ENCODE measurements at places on chromosomes 12 and 14.

DNA sequence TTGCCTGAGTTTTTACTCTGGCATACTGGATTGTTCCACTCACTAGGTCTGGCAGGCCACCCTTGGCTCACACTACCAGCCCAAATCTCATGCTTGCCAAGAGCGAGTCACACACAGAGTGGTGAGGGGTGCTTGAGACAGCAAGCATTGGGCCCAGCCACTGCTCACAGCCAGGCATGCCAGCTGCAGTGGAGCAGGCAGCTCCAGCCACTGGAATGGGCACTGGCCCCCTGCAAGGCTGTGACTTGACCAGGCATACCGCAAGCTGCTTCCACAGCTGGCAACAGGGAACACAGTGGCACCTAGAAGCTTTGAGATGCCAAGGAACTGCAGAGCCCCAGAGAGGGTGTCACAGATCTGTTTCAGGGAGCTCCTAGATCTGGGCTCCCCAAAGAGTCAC, 488.5 kb downstream of the LRFN5 start:
- no peak for DNase-seq

- DNase-seq: no peak
Observed at GRCh38 chr14:99344051-99344758, 72.2 kb upstream of the BCL11B start.

DNA sequence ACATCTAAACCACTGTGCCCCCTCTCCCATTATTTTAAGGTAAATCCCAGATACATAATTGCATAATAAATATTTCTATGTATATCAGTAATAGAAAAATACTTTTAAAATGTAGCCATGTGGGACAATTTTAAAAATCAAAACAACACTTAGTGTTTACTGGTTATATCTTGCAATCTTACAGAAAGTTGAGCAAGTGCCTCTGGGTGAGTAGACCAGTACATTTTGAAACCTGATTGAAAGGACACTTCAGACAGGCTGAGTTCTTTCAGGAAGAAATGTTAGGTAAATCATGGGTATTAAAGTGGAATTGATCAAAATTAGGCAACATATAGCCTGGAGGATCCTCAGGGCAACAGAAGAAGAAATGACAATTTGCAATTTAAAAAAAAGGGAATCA, 7.2 kb downstream of the SLC38A4 start:
- no peak for DNase-seq

GRCh38 chr14:75440733-75441477, 13.1 kb downstream of the JDP2 start:
- no peak for DNase-seq

DNA sequence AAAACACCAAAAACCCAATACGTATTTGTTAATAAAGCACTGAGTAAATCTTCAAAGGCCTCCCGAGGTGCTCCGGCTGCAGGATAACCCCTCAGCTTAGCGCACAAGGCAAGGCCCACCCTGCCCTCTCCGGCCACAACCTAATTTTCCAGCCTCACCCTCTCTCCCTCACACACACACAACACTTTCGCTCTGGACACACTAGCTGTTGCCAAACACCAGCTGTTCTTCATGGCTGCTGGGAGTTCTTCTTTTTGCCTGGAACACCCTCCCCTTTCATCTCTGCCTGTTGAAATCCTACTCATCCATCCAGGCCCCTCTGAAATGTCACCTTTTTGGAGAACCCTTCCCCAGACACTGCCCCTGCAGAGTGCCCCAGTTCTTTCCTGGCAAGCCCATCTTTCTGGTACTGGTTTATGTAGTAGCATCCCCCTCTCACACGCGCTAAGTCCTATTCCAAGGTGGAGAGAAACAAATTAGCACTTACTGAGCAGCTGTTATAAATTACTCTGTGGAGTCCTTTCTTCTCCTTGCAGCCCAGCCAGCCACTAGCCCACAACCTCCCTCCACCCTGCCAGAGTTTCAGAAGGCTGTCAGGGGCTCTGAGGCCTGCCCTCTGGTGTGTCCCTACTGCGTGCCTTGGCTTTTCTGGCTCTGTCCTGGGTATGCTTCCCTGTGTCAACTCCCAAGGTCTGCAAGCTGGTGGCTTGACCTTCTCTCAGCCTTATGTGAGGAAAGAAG, 805 bp upstream of the CRACR2A start:
- no peak for DNase-seq

DNA sequence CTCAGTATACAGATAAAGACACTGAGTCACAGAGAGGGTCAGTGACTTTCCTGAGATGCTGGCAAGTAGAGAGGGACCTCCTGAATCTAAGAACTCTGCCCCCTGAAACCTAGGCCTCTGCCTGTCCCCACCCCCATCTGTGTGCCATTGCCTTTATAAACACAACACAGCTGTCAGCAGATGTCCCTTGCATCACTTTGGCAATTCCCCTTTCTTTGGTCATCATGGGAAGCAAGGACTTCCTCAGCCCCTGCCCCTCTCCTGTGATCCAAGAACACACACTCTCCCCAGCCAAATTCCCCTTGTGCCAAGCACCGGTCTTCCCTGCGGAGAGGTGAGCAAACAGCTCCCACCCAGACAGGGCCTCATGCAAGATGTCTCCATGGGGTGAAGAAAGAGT, 8.3 kb downstream of the TSPAN11 start:
- no peak for DNase-seq

DNA sequence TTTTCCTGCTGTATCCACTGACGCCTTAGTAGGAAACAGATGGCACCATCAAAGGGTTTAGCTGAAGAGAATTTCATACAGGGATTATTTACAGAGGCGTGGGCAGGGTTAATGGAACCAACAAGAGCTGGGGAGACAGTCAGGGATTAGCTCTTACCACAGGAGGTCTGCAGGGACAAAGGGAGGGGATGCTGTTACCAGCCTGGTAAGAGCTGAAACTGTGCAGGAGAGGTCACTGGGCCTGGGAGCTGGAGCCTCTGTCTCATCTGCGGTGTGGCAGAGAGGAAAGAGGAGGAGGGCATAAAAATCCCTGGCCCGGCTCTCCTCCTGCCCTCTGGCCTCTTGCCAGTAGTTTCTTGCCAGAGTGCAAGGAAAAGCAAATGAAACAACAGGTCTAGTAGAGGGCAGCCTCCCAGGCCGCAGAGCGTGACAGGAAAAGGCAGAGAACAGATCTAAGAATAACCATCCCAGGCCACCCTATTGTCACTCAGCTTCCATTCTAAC, 18.9 kb upstream of the POC1B start:
- DNase-seq: no peak

DNA sequence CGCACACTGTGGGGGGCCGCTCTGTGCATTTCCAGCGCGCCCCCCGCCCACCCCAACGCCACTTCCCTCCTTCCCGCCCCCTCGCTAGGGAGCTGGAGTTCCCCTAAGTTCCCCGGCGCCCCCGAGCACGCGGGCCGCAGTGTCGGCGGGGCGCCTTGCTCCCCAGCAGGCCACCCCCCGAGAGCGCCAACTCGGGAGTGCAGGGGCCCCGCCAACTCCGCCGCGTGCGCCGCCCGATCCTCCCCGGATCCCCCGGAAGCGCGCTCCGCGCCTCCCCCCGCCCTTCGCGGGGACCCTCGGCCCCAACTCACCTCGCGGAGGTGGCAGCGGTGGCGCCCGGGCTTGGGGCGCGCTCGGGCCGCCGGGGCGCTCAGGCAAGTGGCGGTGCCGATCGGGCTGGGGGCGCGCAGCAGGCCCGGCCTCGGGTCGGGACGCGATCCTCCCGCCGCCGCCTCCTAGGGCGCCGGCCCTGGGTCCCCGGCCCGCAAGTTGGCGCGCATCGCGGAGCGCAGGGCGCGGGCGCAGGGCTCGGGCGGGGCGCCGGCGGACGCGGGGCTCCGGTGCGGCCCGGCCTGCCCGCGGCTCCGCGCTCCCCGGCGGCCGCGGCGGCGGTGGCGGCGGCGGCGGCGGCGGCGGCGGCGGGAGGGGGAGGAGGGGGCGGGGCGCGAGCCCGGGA, at the start of gene NCOR2:
TSS of gene NCOR2 (minus strand) at position 616 of the 676 bp plus-strand sequence. CDS start 72,361 bp downstream, outside the sequence.
- peak; percentile 75 for DNase-seq

DNA sequence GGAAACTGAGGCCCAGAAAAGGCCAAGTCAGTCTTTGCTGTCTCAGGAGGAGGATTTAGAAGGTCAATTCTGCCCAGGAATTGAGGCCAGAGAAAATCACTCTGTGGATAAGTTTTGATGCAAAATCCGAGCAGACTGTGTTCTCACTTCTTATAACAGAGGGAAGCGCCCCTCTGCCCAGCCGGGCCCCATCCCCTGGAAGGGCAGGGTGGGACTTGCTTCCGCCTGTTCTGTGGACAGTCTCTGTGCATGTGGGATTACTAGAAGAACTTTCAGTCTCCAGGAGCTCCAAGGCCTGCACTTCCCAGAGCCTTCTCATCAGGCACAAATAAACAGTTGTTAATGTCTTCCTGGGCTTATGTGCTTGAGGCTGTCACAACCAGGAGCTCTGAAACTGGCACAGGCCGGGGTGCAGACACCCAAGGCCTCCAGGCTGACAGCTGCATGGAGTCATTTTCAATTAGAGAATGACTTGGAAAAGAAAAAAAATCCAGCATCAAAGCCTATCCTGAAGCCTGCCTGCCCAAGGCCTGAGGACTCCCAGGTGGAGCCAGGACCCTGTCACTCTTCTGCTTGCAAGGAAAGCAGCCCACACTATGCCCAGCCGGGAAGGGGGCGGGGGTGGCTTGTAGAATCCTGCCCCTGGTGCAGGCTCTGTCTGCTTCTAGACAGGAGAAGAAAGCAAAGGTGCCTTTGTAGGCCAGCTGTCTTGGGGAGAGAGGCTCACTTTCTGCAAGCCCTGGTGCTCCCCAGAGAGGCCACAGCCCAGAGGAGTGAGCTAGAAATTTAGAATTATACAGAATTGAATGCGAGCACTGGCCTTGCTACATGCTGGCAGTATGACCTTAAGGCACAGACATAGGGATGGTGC, 84.7 kb downstream of the NTF3 start:
- DNase-seq: no peak

Data from CD8-positive, alpha-beta memory T cell (primary cell).